ENCODE measurements at places on chromosomes 13 and 19. TPM values are rescaled to one million over a fixed set of nuclear protein-coding genes. Genes with fewer than 3 reads are reported as not detected.

Gene SIGLEC5
- not detected for total RNA-seq

Gene SIGLEC10
- total RNA-seq, result not detected

Gene EBI3
- 0.29 TPM for total RNA-seq

Gene KLK3
- not detected for total RNA-seq

Gene KLHL26
- total RNA-seq, result 6.2 TPM

Gene NLRP5
- not detected for total RNA-seq

Gene IGFL2
- not detected for total RNA-seq
